NCI-H69 (cell line): ENCODE measurements at places on chromosomes 12 and 14.

- no peak for DNase-seq
Observed at GRCh38 chr12:42766754-42767153, 177.2 kb upstream of the PRICKLE1 start.

- DNase-seq = peak; percentile 54
Observed at GRCh38 chr12:71576496-71576895, 87.2 kb downstream of the ZFC3H1 start.

GRCh38 chr12:104603545-104603973, 146.8 kb downstream of the CHST11 start:
- DNase-seq = no peak

GRCh38 chr12:89087876-89088275, 264.4 kb downstream of the DUSP6 start:
- DNase-seq = no peak

- DNase-seq = no peak
Observed at GRCh38 chr14:32542507-32542906, 213.4 kb downstream of the AKAP6 start.

GRCh38 chr12:57010627-57011247, 4.4 kb upstream of the ZBTB39 start:
- peak; percentile 92 for DNase-seq

GRCh38 chr12:104347374-104348075, 44.0 kb downstream of the EID3 start:
- no peak for DNase-seq

DNA sequence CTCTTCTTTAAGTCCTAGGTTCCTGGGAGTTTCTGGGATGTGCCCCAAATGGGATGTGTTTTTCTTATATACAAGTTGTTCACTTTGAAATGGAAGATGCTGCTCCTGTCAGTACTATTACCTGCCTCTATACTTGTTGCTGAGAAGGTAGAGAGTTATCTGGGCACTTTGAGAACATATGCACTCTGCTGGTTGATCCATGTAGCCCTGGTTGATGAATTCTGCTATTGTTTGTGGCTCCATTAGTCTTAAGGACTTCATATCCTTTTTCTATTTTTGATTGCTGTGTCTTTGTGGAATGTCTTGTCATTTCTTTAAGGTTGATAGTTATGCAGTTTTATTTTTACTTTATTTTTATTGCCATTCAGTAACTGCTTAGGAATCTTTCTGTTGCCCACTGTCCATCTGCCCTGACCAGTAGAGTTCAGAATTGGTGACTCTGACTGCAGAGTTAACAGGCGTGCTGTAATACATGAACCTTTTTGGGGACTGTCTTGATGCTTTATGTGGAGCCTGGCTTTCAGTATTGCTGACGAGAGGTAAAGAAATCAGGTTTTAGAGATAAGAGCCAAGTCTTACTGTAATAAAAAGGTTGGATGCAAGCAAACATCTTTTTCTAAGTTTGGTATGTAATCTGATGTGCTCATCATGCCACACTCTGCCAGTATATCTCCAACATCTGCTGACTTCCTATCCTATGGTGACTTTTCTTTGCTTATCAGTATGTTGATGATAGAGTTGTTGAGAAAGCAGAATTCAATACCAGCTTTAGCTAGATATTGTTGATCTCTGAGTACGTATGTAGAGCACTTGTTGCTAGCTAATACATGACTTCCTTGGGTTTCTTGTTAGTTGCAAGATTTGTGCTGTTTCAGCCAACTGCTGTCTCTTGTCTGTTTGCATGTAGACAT, 1.6 kb downstream of the GMPR2 start:
- DNase-seq = no peak

DNA sequence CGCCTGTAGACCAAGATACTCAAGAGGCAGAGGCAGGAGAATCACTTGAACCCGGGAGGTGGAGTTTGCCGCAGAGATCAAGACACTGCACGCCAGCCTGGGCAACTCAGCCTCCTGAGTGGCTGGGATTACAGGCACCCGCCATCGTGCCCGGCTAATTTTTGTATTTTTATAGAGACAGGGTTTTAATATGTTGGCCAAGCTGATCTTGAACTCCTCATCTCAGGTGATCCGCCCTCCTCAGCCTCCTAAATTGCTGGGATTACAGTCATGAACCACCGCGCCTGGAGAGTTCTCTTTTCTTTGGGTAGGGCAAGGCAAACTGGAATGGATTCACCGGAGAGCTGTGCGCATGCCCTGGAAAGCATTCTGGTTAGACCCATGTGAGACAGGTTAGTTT, 179.3 kb upstream of the ALG10B start:
- DNase-seq = no peak

GRCh38 chr12:109611223-109611622, 37.6 kb downstream of the MVK start:
- DNase-seq = no peak

GRCh38 chr14:89308232-89308959, 108.6 kb downstream of the FOXN3 start:
- peak; percentile 76 for DNase-seq

- DNase-seq = no peak
Observed at GRCh38 chr14:101878822-101879528, 85.4 kb upstream of the DYNC1H1 start.

DNA sequence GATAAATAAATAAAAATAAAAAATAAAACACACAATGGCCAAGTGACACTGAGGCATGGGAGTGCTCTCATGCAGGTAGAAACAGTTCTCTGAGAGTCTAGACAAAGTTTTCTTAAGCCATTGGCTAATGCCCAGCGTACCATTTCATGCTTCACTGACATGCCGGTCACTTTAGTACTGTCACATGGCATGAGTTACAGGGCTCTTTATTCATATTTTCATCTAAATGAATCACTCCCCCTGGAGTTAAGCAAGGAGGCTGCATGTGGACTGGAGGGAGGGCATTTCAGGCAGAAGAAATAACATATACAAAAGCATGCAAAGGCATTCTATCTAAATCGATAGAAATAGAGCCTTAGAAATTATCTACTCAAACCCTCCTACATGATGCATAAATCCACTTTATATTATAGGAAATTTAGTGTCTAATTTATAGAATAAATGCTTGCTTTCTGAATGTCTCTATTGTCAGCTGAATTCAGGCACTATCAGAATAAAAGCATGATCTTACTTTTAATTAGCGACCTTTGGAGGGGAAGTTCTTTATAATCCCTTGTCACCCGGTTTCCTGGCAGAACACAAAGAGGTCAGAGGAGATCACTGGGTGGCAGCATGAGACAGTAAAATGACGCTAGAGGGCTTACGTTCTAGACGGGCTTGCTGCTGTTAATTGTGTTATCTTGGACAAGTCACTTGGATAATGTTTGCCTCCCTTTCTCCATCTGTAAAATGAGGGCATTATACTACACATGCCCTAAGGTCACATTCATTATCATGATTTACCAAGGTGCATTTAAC, 17.5 kb downstream of the DYRK4 start:
- DNase-seq = peak; percentile 50

DNA sequence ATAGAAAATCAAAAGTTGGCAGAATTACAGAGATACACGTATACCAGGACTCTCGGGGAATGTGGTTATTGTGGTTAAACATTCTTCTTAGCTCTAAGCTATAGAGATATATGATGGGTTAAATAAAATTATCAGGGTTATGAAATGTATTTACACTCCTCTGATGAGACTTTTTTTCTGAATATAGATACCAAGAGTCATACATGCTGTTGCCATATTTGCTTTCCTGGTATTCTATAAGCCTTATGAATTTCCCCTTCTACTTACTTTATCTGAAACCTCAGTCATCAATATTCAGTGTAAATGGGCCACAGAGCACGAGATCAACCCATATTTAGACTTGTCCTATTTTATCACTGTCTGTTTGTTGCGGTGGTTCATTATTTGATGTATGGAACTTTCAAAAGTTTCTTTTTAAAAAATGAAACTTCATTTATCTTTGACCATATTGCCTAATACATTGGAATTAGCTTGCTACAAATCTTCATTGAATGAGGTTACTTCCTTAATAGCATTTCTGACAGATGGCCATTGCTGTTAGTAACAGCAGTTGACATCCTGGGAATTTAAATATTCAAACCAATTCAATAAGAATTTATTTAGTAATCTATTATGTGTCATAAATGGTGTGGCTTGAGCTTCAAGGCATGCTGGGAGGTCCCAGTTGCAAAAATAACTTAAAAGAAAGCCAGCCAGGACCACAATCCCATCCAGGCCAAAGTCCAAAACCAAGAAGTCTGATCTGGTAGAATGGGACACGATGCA, 393.5 kb downstream of the PCNX1 start:
- DNase-seq = no peak
